ENCODE measurements at places on chromosomes 1 and 21.

DNA sequence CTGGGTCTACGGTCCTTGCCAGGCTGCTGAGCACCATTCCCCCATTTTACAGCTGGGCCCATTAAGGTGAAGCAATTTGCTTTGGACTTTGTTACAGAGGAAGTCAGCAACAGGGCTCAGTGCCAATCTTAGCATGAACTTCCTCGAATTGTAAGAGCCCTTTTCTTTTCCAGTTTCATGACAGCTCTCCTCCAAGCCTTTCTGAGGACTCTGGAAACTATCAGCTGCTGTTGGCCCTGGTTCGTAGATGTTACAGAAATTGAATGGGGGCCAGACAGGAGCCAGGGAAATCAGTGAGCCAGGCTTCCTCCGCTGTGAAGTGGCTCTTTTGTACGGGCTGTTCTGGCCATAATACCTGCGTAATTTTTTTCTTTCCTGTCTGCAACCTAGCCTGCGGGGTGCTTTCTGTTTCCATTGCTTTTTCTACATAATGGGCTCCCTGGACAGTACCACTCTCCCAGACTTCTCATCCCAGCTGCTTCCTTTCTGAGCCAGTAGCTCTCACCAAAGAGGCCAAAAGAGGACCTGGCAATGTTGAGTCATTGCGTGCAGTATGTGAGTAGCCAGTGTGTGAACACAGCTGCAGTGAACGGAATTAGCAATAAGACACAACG, 386.3 kb downstream of the DISC1 start:
- DNase-seq, result no peak

- no peak for DNase-seq
Measured at GRCh38 chr1:8520483-8520966, 202.6 kb downstream of the SLC45A1 start.

DNA sequence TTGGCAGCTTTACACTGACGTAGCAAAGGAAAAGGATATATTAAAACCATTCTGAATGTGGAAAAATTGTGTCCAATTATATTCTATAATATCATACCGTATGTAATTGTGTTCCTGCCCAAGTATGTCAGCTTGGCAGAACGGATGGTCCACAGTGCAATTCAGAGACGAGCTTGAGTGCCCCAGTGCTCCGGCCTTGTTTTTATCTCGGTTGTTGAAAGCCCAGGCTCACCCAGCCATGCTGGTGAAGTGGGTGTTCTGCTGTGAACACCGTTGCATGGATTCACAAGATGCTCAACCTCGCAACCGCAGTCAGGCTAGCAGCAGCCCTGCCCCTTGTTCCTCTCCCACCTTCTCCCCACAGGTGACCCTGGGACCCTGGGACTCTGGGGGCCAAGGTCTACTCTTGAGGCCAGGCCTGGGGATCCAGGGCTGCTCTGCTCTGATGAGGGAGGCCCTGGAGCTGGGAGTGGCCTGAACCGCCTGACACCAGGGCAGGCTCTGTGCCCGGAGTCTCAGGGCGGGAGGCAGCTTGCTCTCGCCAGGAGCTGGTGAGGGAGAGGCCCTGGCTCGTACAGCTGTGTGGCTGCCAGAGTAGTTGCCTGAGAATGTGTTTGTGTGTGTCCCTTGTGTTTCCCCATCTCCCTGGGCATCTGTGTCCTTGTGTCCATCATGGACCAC, 11.2 kb downstream of the PTPRF start:
- peak; percentile 76 for DNase-seq

- no peak for DNase-seq
Measured at GRCh38 chr1:11874258-11874562, 15.5 kb upstream of the NPPB start.

GRCh38 chr1:97144527-97144926, 422.9 kb downstream of the PTBP2 start:
- DNase-seq, result no peak

DNA sequence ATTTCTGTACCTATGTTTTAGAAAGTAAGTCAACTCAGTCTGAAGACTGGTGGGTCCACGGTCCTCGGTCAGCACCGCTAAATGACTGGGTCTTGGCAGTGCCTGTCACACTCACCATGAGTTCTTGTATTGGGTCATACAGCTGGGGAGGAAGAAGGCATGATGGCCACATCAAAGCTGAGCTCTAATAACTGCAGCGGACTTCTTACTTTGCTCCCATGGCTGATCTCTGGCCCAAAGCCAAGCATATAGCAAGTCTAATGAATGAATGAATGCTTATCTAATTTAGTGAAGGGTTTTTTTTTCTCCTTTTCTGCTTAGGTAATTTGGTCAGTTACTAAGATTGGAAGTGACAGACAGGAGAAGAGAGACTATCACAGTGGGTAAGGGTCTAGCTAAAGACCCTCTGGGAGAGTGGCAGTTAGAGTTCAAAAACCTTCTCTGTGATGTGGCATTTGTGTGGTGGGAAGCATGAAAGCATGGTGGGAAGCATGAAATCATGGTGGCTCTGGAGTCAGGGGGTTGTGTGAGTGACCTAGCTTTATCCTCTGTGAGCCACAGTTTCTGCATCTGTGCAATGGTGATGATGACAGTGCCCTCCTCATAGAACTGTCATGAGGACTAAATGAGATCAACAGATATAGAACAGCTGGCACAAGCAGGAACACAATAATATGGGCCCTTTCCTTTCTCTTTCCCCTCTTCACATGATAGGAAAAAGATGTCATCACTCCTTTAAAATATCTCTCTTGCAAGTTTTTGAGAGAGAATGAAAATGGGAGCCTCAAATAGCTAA, 78.9 kb upstream of the JAK1 start:
- no peak for DNase-seq

GRCh38 chr1:212680680-212681389, 18.8 kb downstream of the BATF3 start:
- no peak for DNase-seq

- DNase-seq, result no peak
Measured at GRCh38 chr1:212162635-212163034, 122.6 kb upstream of the PPP2R5A start.

DNA sequence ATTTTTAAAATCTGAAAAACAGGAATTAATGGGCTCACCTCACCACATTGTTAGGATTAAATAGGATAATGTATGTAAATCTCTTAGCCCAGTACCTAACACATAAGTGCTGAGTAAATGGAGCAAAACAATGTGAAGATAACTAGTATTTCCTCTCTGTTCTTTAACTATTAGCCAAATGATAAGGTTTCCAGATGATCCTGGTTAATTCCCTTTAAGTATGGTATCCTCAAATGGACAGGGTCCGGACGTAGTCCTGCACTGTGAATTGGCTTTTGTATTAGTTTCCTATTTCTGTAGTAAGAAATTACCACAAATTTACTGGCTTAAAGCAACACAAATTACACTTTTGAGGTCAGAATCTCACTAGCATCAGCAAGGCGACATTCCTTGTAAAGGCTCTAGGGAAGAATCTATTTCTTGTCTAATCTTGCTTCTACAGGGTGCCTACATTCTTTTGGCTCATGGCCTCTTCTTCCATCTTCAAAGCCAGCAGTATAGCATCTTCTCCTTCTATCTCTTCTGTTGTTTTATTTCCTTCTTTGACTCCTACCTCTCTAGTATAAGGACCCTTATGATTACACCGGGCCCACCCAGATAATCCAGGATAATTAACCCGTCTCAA, 17.1 kb downstream of the SCAF4 start:
- DNase-seq, result no peak
